ENCODE measurements at places on chromosomes 5 and 9.

- no peak for DNase-seq
Measured at GRCh38 chr9:136629879-136630661, 32.6 kb upstream of the EGFL7 start.

- DNase-seq, result no peak
Measured at GRCh38 chr9:87516222-87516925, 18.7 kb downstream of the DAPK1 start.

DNA sequence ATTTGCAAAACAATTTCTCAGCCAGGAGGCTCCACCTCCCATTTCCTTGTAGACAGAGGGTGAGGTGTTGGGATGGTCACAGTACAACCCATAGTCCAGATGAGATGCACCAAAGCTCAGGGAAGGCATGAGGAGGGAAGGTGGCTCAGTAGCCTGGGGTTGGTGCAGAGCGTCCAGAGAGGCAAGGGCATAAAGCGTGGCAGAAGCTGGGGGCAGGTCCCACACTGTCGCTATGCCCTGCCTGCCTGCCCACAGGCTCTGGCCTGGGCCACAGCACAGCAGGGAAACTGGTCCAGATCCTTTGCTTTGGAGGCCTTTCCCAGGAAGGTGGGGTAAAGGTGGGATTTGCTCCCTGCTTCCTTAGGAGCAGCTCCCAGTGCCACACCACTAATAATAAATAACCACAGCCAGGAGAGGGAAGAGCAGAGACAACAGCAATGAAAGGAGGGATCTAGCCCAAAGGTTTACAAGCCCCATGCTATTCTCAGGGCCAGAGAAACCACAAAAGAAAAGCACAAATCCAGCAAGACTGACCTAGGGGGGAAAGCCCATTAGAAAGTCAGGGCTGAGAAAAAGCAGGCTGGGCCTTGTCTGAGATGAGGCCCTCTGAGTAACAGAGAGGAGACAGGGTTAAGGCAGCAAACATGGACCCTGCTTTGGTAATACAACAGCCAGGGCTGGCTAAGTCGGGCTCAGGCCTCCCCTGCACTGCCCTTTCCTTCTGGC lies 27.2 kb downstream of the PCDHGC5 start:
- DNase-seq, result no peak

GRCh38 chr9:113393281-113393680 lies 7.8 kb downstream of the ALAD start:
- DNase-seq, result no peak

GRCh38 chr9:131226226-131226625 lies 50.1 kb downstream of the FAM78A start:
- no peak for DNase-seq

GRCh38 chr5:76742583-76742982 lies 26.7 kb downstream of the F2R start:
- DNase-seq, result no peak

DNA sequence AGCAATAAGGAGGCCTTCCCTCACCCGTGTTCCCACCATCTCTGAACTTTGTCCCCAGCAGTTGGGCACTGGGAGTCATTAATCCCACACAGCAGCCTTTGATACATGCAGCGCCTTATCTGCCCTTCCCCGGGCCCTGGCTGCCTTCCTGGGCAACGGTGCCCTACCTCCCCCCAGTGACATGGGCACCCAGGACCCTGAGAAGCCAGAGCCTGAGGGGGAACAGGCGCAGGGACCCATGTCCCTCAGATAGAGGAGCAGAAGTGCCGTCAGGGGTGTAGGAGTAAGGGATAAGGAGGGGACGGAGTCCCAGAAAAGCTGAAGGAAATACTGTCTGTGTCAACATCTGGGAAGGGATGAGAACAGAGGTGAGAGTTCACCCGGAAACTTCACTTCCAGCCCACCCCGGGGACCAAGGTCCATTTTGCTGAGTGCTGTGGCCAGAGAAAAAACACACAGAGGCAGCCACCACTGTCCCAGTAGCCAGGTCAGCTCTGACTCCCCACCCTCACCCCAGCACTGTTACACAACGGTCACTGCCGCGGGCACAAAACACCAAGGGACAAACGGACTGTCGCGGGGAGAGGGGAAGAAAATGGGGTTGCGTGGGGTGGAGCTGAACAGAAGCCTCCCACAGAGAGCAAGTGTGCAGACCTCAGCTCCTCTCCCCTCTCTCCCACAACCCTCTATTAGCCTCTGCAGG lies 3.8 kb downstream of the PCDH1 start:
- DNase-seq, result peak; percentile 69

- DNase-seq, result peak; percentile 15
Measured at GRCh38 chr5:151454166-151454565, 6.8 kb downstream of the SLC36A1 start.

- DNase-seq, result no peak
Measured at GRCh38 chr5:4976902-4977301, 163.2 kb upstream of the ADAMTS16 start.

- DNase-seq, result no peak
Measured at GRCh38 chr9:37745970-37746369, 7.6 kb upstream of the TRMT10B start.

DNA sequence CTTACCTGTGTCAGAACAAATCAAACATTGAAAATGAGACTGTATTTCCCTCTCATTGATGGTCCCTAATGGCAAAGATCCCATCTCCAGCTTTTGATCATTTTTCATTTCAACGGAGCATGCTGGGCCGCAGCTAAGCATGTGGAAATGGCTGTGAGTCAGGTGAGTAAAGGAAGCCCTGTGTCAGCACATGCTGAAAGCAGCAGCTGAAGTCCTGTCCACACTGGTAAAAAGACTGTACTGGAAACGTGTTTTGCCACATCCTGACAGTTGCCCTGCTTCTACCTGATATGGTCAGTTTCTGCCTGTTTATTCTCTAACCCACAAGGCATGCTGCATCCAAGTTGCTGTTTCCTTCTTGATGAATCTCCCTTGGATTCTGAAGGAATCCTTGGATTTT lies 330.1 kb downstream of the EFNA5 start:
- DNase-seq, result no peak

- no peak for DNase-seq
Measured at GRCh38 chr9:91711755-91712601, 238.1 kb downstream of the ROR2 start.

DNA sequence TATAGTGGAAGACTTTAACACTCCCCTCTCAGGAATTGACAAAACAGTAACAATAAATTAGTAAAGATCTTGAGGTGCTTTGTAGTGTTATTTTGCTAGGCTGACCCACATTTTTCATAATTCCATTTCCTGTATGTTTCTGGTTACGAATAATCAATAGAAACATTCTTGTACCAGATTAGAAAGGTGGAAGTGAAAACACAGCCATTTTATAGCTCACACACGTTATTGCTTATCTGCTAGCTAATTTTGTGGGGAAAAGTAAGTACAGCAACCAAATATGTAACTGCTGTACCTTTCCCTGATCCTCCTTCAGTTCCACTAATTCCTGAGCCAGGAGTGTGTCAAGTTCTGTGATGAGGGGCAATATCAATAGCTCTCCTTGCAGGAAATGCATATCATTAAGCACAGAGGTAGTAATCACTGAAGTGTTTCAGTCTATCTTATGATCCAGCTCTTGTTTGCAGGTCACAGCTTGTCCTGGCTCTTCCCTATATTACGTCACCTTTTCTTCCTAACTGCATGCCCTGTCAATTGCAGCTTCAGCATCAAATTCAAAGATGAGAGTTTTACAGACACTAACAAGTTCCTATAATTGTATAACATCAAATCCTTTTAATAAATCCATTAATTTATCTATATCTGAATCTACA lies 59.4 kb downstream of the MINAR2 start:
- DNase-seq, result no peak

GRCh38 chr9:6927838-6928237 lies 170.1 kb downstream of the KDM4C start:
- no peak for DNase-seq

- no peak for DNase-seq
Measured at GRCh38 chr9:16954040-16954439, 83.6 kb upstream of the BNC2 start.

GRCh38 chr5:14557791-14558415 lies 23.7 kb upstream of the OTULINL start:
- DNase-seq, result no peak

GRCh38 chr5:173911623-173912022 lies 23.5 kb downstream of the CPEB4 start:
- no peak for DNase-seq

GRCh38 chr5:170315154-170315553 lies 17.6 kb upstream of the LCP2 start:
- DNase-seq, result no peak

DNA sequence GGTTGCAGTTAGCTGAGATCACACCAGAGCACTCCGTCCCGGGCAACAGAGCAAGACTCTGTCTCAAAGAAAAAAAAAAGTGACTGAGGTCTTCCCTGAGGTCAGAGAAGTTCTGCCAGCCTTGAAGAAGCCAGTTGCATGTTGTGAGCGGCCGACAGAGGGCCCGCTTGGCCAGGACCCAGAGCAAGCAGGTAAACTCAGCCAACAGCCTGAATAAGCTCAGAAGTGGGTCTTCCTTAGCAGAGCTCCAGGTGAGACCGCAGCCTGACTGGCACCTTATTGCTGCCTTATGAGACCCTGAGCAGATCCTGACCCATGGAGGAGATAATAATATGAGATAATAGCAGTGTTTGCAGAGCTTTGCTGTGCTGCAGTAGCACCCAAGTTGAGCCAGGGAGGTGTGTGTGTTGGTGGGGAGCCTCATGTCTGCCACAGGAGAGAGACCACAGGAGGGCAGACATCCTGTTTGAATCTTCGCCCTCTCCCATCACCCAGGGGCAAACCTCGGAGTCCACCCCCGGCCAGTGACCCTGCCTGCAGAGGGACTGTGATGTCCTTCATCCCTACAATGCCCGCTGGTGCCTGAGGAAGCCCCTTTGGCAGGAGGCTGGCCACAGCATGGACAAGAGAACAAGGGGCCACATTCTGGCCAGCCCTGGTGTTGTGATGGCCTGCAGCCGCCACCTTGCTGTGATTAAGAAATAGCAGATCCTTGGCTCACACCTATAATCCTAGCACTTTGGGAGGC lies 10.8 kb upstream of the BARX1 start:
- no peak for DNase-seq

DNA sequence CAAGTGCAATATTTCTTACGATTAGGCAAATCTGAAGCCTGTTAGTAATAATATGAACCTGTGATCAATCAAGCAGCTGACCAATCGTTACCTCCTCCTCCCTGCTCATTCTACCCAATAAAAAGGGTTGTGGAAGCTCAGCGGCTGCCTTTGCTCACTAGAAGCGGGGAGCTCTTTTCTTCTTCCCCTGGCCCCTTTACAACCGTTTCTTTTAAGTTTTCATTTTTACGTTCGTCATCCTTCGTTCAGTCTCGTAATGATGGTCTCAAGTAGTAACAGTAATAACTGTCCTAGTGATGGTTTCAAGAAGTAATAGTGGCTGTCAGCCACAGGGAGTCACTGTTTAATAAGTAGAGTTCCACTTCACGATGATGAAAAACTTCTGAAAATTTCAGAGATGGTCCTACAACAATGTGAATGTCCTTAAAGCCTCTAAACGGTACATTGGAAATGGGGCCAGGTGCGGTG lies 6.2 kb downstream of the UGT3A2 start:
- DNase-seq, result peak; percentile 41

DNA sequence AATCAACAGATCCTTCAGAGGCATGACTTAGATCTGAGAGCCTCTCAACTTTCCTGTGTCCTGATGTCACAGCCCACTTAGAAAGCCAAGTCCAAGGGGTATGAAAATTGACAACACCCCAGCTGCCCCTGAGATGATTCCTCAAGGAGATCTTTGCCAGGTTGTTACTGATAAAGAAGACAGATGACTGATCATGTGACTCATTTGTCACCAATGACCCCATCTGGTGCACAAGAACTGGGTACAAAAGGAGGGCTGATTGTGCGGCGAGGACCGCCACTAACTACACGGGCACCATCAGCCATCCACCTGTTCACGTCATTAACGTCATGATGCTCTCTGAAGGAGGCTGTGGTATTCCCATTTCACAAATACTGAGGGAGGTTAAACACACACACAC lies 583.2 kb upstream of the KLF4 start:
- no peak for DNase-seq

Measured in LoVo (cell line).